Activated CD4-positive, alpha-beta T cell treated with anti-CD3 and anti-CD28 coated beads for 24 hours (primary cell): ENCODE measurements at places on chromosomes 3 and 15.

- DNase-seq: no peak
Measured at GRCh38 chr15:90942354-90943120, 7.5 kb downstream of the UNC45A start.

DNA sequence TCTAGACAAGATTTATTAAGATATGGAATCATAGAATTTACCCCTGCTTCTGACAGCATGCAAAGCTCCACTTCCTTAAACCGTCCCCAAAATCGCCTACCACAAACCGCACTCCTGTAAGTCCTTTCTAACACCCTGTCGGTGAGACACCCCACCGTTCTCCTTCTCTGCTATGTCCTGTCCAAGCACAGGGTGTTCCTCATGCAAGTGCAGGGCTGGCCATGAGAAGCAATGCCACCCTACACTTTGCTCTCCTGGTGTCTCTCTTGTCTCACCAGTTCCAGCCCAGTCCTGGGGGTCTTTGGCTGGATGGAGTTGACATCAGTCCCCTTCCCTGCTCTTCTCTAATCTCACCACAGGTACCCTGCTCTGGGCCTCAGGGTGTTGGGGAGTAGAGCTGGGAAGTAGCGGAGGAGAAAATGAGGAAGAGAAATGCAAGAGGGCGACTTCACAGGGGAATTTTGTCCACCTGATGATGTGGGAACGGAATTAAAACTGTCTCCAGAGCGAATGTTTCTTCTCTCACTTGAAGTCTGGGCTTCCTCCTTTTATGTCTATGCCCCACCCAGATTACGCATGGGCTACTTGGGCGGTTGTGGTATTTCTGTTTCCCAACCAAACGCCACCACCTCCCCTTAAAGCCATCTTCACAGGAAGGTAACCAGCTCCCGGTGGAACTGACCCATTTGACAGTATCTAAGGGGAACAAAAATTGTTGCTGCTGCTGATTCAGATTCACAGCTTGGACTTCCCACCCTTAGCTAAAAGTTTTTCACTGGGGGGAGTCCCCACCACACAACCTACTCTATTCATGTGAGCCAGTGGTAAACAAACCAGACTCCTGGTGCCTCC is 49.9 kb downstream of the CASR start:
- DNase-seq: no peak

DNA sequence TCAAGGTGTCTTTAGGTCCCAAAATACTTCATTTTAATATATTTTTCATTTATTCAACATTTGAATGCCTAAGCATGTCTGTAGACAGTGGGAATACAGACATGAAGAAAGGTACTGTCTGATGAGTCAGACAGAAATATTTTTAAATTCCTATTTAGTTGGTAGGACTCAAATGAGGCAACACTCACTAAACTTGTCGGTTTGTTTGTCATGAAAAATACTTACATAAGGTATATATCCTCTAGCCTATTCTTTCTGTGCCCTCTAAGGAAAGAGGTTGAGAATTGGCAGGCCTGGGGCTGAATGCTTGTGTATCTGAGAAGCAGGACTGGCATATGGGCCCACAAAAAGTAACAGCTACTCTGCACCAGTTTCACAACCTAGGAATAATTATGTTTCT is 423.6 kb upstream of the MDFIC2 start:
- DNase-seq: no peak

DNA sequence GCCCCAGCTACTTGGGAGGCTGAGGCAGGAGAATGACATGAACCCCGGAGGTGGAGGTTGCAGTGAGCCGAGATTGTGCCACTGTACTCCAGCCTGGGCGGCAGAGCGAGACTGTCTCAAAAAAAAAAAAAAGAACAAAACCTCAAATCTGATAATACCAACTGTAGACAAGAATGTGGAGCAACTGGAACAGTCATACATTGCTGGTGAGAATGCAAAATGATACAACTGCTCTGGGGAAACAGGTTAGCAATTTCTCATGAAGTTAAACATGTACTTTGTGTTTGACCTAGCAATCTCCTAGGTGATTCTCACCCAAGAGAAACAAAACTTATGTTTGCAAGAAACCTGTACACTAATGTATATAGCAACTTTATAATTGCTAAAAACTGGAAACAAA is 4.4 kb upstream of the VHL start:
- DNase-seq: no peak

GRCh38 chr3:152309535-152310307 is 41.0 kb downstream of the MBNL1 start:
- no peak for DNase-seq

DNA sequence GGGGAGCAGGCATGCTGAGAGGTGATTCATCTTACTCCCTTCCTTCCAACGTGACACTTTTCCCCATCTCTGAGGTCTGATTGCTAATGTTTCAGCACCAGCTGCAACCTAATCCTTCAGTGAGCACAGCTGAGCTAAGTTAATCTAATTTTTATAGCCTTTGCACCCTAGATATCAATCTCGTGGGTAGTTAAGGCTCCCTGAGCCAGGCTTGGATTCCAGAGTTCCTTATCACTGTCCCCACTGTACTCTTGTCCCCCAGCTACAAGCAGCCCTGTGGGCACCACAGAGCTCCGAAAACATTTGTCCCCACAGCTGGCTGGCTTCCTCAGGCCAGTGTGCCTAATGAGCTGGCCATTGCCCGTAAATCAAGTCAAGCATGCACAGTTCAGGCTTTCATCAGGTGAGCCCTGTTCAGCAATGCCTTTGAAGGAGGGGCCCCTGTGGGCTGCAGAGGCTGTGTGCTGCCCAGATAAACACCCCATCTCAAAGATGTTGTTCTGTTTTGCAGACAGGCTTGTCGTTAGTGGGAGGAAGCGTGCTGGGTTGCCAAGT is 376.9 kb upstream of the RASGRP1 start:
- DNase-seq: no peak

GRCh38 chr3:53750253-53751210 is 95.7 kb downstream of the CHDH start:
- DNase-seq: no peak

- DNase-seq: no peak
Measured at GRCh38 chr3:134694946-134695543, 44.2 kb upstream of the KY start.

DNA sequence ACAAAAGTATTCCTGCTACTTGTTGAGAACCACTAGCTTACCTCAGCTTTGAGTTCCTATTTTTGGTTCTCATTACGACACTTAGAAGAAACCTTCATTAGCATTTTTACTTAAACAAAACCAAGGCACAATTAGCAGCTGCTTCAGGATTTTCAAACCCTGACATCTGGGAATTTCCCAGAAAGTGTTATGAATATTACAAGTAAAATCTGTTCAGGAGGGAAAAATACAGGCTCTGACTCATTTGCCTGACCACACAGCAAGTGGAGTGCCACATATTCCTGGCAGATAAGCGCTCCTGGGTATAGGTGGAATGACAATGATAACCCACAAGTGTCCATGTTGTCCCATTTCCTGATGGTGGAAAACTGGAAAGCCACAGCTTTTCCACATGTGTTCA is 10.3 kb upstream of the RFTN1 start:
- no peak for DNase-seq

DNA sequence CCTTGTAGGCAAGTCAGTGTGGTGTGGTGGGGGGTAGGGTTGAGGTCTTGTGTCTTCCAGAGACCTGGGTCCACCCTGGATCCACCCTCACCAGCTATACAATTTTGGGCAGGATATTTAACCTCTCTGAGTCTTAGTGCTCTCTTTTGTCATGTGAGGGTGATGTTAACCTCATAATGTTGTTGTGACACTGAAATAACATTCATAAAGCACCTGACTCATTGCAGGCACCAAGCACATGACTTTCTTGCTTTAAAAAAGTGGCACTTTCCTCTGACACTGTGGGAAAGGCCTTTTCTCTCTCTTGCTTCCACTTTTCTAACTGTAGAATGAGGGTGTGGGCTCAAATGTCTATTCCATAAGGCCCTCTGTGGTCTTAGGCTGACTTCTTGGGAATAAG is 75.5 kb downstream of the SCN10A start:
- no peak for DNase-seq

GRCh38 chr15:59191855-59192237 is 14.8 kb upstream of the LDHAL6B start:
- DNase-seq: no peak

- DNase-seq: no peak
Measured at GRCh38 chr3:129597087-129597999, 9.1 kb downstream of the PLXND1 start.

DNA sequence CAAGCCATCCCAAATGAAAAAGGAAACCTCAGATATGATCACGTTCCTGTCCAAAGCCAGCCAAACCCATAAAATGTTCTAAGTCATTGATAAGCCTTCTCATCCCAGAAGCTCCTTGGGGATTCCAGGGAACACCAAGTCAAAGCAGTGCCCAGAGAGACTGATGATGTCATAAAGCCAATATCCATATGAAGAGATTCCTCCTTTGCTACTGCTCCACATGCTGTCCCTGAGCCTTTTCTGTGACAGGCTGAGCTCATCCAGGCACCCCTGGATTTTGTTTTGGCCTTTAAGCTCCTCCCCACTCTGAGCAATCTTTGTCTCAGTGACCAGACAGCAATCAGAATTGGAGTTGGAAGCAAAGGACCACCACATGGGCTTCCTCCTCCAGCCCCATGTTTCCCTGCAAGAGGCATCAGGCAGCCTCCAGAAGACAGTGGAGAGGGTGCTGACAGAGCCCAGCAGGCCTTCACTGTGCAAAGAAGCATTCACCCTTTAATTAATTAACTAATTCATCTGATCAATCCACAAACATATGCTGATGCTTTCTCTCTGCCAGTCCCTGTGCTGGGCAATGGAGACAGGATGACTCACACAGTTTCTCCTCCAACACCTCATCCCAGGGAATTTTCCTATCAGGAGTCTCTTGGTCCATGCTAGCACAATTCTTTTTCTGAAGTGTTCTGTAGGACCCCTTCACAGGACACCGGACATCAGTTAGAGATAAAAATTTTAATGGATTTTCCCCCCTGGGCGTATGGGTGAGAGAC is 25.0 kb downstream of the MEX3B start:
- no peak for DNase-seq

DNA sequence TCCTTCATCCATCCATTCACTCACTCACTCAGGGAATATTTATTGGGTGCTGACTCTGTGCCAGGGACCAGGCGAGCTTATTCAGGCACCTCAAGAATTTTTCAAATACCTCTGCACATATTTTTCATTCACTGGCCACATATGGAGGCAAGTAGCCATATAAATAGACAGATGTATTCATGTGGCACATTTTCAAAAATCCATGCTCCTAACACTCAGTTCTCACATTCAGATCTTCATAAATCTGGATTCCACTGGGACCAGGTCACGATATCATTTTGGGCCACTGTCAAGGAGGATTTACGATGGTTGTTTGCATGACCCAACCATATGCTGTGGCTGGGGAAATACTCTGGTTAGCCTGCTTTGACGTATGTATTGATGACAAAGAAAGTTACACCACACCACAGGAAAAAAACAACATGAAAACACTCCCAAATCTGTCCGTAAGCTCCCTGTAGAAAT is 241.8 kb upstream of the LRTM1 start:
- no peak for DNase-seq
